EH (cell line): ENCODE measurements at places on chromosomes 16 and 17.

DNA sequence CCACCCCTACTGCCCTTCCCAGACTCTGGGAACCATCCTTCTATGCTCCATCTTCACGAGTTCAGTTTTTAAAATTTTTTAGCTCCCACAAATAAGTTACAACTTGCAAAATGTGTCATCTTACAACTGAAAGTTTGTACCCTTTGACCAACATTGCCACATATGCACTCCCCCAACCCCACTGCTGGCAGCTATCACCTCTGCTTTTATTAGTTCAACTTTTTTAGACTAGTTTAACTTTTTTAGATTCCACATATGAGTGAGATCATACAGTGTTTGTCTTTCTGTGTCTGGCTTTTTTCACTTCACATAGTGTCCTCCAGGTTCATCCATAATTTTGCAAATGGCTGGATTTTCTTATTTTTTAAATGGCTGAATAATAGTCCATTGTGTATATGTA, 7.7 kb downstream of the GPT2 start:
- no peak for DNase-seq

DNA sequence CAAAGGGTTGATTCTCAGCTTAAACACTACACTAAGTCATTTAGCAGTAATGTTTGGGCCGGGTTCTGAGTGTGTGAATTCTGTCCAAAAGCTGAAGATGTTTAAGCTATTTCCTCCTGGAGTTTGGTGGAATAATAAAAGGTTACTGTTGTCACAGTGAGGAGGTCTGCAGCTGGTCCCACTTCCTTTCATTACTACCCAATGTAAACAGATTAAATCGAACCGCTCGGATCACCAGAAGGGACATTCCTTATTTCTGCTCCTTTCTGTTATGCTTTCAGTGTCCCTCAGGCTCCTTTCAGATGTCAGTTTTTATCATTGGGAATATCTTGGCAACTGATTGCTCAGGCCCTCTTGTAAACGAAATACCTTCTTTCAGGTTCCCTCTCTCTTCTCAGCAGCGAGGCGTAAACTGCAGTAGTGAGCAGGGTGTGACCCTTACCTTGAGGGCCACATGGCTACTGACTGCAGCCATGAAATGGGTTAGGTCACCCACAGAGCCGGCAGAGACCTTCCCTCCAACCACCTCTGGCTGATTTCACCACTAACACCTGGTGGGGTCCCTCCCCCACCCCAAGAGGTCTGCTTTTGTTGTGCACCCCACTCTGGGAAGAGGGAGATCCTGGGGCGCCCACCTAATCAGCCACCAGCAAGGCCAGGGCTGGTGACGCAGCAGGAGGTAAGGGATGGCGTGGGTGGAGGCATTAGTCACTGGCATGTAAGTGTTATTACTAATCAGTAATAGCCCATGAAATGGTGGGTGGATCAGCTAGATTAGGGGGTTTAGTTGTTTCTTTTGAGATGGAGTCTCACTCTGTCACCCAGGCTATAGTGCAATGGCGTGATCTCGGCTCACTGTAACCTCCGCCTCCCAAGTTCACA, 117.6 kb downstream of the VPS53 start:
- DNase-seq: peak; percentile 82

GRCh38 chr17:31916491-31917064, 15.1 kb upstream of the UTP6 start:
- no peak for DNase-seq

GRCh38 chr17:42485680-42486079, 27.0 kb downstream of the ATP6V0A1 start:
- DNase-seq: peak; percentile 19

- no peak for DNase-seq
Observed at GRCh38 chr17:55228683-55229192, 36.0 kb upstream of the HLF start.

DNA sequence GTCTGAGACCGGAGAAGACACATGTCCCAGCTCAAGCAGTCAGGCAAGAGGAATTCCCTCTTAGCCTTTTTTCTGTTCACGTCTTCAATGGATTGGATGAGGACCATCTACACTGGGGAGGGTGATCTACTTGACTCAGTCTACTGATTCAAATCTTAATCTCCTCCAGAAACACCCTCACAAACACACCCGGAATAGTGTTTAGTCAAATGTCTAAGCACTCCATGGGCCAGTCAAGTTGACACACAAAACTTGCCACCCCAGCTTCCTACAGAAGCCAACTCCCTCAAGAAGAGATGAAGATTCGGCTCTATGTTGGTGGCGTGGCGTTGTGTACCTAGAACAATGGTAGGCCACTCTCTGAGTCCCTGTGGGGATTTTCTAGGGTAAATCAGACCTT, 22.5 kb upstream of the NKD1 start:
- DNase-seq: no peak

- peak; percentile 52 for DNase-seq
Observed at GRCh38 chr16:57377080-57377841, 5.0 kb downstream of the CX3CL1 start.

DNA sequence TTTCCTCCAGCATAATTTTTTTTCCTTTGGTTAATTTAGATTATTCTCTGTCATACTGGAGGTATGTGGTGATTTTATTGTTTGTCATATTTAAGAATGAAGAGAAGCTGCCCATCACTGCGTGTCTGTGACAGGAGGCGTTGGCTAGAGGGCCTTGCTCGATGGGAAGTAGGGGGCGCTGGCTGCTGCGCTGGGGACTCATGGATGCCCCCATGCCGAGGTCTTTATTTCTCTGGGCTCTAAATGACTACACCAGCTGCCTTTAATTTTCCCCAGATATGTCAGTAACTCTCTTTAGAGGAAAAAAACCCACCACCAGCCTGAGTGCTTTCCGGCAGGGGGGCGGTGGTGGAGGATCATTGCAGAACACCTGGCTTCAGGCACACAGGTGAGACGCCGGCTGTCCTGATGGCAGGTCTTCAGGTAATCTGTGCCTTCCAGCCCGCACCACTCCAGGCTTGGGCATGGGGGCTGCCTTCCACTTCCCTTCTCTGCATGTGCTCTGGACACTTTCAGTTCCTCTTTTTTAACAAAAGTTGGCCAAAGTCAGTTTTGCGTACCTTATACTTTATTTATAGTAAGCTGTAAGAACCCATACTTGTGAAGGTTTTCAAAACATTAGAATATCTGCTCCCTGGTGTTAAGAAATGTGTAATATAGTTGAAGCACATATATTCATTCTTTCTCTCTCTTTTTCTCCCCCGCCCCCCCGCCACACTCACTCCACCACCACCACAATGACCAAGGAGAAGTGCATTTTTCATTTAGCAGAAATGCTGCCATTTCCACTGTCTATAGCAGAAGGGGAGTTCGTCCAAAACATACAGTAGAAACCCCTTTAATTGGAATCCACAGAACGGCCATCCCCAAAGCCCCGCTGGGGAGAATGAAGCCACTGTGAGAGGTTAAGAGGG, 192.7 kb downstream of the RPTOR start:
- no peak for DNase-seq

DNA sequence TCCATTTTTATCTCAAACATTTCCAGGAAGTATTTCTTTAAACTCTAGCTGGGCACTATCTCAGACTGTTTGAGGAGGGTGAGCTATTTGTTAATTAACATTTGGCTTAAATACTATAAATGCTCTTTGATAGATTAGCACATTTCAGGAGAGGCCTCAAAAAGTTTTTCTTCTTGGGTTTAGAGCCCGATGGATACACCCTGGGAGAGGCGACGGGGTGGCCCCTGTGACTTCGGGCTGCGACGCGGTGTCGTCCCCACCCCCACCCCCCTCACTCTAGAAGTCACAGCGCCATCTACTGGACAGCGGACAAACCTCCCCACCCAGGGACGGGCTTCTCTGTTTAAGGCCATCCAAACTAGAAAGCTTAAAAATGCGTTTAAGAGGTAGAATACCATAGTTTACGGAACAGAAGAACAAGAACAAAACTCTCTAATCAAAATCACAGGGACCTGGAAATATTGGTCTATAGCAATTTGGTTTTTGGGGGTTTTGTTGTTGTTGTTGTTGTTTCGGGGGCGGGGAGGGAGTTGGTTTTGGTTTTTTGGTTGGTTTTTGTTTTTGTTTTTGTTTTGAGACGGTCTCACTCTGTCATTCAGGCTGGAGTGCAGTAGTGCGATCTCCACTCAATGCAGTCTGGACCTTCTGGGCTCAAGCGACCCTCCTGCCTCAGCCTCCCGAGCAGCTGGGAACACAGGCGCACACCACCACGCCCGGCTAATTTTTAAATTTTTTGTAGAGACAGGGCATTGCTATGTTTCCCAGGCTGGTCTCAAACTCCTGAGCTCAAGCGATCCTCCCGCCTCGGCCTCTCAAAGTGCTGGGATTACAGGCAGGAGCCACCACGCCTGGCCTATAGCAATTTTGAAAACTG, 254.4 kb downstream of the C16orf95 start:
- DNase-seq: peak; percentile 73

- DNase-seq: no peak
Observed at GRCh38 chr17:64282753-64283080, 19.7 kb upstream of the TEX2 start.

DNA sequence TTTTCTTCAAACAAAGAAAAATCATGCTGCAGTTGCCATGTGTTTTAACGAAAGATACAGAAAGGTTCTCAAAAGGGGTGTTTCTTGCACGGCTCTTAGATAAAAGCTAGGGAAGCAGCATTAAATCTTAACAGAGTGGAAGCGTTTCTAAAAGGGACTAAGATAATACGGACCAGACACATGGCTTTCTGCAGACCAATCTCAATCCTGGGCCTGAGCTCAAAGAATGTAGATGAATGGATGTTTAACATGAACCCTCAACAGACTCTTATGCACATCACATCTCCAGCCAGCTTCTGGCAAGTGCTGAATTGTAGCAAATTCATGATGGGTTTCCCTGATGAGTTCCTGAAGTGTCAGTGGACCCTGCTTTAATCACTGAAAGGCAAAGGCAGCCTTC, 80.2 kb upstream of the COX10 start:
- DNase-seq: no peak

DNA sequence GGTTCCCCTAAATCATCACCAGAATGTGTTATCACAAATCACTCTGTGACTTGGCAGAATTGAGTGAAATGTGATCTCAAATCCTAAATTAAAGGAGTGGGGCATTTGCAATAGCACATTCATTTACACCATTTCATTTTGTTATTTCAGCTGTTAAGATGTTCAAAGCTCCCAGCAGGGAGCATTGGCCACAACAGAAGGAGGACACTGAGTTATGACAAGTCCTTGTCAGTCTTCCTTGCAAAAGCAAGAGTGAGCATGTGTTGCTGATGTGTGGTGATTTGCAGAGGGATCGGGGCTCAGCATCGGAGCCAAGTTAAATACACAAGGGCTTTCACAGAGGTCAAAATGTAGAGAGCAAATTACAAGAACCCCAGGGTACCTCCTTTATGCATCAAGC, 372.2 kb upstream of the CDH5 start:
- no peak for DNase-seq
